HTR-8/SVneo (cell line): ENCODE measurements at places on chromosomes 5 and 9.
A peak's percentile ranks its signal among the peaks of the same experiment; 100 is the strongest.

DNA sequence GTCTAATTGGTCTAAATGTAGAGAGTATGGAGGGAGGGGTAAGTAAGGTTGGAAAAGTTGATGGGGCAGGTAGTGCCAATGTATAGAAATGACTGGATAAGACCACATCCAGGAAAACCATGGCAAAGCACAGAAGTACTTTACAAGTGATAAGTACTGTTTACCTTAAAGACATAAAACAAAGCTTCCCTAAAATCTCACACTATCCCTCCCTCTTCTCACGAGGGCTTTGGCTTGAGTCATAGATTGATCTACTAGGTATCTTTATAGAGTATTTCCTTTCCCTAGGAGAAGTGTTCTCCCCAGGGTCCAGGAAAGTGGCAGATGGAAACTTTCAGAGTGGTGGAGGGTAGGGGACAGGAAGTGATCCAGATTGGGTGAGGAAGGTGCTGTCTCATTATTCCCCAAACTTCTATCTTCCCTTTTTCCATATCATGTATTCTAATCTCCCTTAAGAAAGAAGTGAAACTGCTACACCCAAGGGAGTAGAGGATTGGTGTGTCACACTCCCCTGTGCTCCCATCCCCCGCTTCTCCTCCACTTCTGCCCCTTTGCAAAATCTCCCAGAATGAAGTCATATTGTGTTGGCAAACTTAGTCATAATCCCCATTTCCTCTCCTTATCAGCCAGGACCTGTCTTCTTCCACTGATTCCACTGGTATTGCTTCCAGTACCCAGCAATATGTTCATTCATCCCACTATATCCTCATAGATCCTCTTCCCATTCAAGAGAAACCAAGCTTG, 14.6 kb downstream of the IL33 start:
- no peak for DNase-seq

DNA sequence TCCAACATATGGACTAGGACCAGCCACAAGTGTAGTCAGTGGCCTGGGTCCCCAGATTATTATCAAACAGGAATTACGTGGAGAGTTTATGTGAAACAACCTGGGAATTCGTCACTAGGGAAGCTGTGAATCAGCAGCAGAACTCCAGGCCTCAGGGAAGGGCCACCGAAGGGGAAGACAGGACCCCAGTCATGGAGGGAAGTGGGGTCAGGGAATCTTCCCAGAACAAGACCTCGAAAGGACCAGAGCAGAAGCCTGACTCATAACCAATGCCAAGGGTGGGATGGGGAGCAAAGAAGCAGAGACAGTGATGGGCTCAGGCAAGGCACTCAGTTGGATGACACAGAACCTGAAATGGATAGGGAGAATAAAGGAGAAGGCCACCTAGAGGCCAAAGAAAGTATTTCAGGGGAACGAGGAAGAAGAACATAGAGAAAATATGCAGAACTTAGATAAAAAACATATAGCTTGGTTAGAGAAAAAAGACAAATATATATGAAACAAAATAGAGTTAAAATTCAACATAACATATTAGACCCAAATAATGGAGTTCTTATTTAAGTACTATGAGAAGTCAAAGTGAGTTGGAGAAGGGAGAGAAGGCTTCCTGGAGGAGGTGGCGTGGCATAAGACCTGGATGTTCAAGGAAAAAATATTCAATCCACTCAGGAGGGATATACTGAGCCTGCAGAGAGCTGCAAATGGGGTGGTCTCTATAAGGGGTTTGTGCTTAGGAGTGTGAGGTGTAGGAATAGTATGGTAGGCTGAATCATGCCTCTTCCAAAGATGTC, 66.7 kb upstream of the CAST start:
- DNase-seq: no peak

- DNase-seq: no peak
Observed at GRCh38 chr9:118008246-118008645, 304.0 kb downstream of the TLR4 start.

DNA sequence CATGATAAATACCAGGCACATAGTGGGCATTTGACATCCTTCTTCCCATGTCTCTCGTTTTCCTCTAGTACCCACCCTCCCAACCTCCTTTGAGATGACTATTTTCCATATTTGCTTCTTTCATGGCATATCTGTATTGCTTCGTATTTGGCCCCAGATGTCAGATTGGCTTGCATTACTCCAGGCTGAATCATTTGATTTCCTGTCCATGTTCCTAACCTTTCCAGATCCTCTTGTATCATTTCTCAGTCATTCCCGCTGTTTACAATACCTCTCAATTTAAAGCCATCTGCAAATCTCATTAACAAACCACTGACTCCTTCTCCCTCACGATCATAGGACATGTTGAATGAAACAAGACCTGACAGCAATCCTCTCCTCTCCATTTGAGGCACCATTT, 19.9 kb downstream of the MTX3 start:
- peak; percentile 15 for DNase-seq

DNA sequence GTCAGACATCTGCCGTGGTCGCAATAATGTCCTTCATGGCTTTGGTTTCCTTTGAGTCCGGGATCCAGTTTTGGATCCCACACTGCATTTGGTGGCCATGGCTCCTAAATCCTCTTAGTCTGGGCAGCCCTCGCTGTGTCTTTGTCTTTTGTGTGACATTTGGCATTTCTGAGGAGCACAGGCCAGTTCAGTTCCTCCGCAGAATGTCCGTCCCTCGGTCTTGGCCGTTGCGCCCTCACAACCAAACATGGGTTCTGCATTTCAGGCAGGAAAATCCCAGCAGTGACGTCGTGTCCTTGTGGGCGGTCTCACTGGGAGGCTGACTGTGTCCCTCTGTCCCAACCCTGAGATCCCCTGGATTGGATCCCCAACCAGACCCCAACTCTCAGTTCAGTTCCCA, 172.9 kb upstream of the PPP1R26 start:
- no peak for DNase-seq

- no peak for DNase-seq
Observed at GRCh38 chr5:177100714-177101121, 14.0 kb downstream of the FGFR4 start.

GRCh38 chr5:77632526-77633206, 5.8 kb downstream of the OTP start:
- no peak for DNase-seq

DNA sequence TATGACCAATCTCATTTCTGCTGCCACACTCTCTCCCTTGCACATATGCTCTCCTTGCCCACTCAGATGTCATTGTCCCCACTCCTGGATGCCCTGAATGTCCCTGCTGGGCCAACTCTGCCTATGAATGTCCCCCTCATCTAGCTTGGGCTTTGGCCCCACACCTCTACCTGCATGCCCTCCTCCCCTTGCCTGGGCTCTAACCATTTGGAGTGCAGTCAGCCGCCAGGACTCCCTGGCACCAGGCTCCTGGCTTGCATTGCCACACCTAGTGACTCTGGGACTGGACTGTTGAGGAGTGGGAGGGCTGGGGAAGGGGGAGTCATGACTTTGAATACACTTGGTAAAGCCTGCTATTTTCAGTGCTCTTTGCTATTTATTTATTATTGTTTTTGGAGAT, 41.6 kb upstream of the POMT1 start:
- DNase-seq: no peak

- DNase-seq: no peak
Observed at GRCh38 chr9:123945532-123945931, 15.6 kb upstream of the DENND1A start.

GRCh38 chr9:25964239-25964638, 286.0 kb upstream of the TUSC1 start:
- peak; percentile 21 for DNase-seq

GRCh38 chr5:32027093-32027716, 146.9 kb downstream of the GOLPH3 start:
- no peak for DNase-seq

DNA sequence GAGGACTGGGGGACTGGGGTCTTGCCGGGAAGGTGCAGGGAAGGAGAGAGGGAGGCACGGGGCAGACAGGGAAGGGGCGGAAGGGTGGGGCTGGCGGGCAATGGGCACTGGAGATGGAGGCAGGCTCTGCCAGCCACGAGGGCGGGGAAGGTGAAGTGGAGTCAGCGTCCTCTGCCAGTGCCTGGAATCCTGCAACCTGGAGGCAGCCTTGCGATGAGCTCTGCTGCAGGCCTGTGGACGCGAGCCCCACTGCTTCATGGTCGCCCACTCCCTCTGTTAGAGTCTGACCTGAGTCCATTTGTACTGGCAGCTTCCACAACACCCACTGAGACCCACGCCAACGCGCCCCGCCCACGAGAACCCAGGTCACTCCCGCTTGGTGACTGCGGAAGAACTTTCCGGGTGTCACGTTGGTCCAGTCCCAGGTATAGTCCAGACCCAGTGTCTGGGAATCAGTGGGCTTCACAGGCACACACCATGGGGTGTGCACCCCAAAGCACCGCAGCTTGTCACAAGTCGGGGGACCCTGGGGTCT, 106.4 kb upstream of the PPP1R26 start:
- DNase-seq: no peak

DNA sequence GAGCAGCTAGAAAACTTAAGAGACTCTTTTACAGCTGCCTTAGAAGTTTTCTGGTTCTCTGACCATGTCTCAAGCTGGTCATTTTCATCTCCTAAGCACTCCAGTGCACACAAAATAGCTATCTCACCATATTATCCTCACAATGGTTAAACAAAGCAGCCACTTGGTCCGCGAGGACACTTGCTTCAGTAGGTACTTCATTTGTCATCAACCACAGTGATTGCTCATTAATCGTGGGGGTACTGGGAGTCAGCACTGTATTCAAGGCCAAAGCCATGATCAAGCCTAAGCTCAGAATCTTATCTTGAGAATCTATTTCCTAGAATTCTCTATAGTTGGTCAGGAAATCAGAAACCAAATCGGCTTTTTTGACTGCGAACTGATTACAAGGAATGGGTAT, 2.9 kb downstream of the ARL14EPL start:
- no peak for DNase-seq

- no peak for DNase-seq
Observed at GRCh38 chr9:131937451-131937850, 142.2 kb downstream of the MED27 start.

- no peak for DNase-seq
Observed at GRCh38 chr5:42020788-42021530, 95.9 kb downstream of the FBXO4 start.

GRCh38 chr9:75053869-75054268, 25.8 kb upstream of the CARNMT1 start:
- DNase-seq: no peak

GRCh38 chr9:137658781-137659180, 40.0 kb downstream of the EHMT1 start:
- no peak for DNase-seq

DNA sequence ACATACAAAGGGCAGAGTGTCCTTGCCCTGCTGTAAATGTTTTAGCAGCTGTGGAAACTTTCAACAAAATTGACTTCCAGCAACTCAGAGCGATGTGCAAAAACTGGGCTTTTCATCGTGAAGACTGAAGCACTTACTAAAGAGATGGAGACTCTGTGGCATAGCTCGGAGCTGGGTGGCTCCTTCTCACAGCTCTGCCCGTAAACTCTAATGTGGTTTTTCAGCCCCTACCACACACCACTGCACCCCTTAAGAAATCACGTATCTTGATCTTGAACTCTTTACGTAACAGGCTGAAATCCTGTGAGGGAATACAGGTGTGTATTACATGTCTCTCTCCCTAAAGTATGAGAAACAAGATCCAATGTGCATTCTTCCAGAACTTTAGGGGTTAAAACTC, 124.4 kb downstream of the MEF2C start:
- no peak for DNase-seq

GRCh38 chr5:108678091-108678490, 69.6 kb upstream of the FER start:
- DNase-seq: no peak

- peak; percentile 86 for DNase-seq
Observed at GRCh38 chr5:14270209-14270702, 127.1 kb downstream of the TRIO start.

DNA sequence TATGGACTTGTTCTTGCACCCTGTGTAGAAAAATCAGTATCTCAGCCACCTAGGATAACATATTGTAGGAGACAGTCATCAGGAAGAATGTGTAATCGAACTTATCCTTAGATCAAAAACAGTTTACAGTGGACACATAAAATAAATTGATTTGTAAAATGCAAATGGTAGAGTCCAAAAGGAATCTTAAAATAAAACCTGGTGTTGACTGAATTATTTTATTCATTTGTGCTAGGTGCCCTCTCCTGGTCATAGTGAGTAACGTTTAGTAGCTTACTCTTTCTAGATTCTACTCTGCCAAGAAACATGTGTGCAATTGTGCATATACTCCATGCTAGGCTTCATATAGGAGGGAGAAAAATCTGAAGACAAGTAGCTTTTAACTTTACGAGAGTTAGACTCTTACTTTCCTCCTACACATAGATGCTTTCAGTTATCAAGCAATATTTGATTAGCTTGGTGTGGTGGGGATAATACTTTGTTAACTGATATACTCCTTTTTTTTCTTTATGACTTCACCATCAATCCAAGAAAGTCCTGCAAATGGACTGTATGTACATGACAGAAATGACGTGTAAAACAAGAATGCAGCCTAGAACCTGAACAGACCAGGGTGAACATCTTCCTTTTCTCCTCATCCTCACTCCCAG, 23.7 kb upstream of the LOX start:
- DNase-seq: peak; percentile 26

DNA sequence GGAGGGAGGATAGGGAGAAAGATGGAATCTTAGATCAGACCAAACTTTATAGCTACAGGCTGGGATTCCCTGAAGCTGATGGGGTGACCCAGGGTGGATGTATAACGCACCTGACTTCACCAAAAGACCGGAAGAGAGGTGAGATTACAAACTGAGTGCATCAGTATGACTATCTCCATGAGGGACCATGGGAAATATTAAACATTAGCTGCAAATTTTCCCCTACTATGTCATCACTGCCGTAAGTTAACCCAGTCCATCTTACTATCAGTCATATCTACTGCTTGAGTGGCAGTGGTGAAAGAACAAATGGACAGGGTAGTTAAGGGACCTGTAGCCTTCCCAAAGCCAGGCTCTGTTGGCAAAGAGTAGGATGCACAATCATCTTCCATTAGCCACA, 368.3 kb downstream of the EFNA5 start:
- no peak for DNase-seq

DNA sequence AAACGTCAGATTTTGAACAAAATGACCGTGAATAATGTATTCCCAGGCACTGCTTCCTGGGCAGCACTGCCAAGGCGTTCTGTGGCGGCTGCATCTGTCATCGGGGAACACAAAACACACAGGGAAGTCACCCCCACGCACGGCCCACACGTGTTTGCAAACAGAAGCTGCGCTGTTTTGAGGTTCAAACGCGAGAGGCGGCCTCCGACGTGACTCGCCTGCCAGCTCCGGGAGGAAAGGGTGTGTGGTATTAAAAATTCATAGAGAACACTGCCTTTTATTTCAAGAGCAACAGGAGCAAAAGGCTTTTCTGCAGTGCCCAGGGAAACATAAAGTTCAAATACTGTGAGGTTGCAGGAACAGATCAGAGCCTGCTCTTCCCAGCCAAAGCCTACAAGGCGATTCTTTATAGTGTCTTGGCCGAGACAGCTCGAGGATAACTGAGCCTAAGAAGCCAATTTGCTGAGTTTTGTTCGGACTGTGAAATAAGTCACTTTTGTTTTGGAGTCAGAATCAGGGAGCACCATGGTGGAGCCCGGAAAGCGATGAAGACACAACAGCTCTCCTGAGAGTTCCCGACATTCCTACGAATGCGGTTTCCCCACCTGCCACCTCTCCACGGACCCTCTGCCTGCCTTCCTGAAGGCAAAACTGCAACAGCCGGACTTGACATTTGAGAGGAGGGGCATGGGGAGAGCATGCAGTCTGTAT, 115.3 kb upstream of the IRX2 start:
- no peak for DNase-seq

GRCh38 chr5:85375525-85375924, 990.8 kb upstream of the EDIL3 start:
- DNase-seq: no peak
